ENCODE measurements at places on chromosomes 2 and 18.

DNA sequence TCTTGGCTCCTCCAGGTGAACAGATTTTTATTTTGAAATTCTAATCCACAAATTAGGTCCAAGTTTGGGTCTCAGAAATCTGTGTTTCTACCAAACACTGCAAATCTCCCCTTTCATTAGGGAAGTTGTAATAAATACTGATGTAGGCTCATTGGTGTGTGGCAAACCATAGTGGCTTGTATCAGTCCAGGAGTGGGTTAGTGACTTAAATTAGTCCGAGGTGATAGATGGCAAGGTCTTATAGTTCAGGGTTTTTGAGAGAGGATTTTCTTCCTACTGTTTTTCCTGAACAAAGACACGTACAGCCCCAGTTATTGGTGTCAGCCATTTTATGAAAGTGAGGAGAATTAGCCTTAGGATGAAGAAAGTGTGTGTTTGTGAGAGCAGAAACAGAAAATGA, 74.6 kb downstream of the RPRM start:
- no peak for DNase-seq

DNA sequence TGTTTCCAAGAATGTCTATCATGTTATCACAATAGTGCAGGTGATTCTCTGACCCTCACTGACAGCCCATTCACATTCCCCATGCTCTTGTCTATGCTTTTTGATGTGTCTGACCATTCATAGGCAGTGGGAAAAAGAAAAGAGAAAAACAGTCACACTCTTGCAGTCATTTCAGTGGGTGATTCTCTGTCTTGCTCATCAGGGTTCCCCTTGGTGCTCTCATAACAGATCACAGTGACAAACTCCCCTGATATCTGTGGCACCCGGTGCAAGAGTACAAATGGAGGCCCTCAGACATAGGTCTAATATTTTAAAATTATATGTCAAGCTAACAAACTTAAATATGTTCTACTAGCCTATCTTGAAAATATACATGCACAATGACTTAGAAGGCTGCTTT, 72.7 kb upstream of the PPP1CB start:
- DNase-seq = no peak

DNA sequence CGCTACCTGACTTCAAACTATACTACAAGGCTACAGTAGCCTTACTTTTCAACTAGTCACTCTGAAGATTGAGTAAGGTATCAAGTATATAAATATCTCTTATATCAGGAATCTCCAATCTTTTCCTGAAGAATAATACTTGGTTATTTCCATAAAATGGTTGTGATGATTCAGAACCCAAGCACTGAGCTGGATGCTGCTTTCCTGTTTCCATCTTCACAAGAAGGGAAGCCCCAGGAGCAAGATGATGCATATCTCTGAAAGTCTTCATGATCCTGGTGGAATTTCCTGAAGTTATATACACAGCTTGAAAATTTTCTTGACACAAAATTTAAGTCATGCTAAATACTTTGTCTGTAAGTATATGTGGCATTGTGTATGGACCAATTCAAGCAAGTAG, 243.9 kb upstream of the TANK start:
- no peak for DNase-seq

DNA sequence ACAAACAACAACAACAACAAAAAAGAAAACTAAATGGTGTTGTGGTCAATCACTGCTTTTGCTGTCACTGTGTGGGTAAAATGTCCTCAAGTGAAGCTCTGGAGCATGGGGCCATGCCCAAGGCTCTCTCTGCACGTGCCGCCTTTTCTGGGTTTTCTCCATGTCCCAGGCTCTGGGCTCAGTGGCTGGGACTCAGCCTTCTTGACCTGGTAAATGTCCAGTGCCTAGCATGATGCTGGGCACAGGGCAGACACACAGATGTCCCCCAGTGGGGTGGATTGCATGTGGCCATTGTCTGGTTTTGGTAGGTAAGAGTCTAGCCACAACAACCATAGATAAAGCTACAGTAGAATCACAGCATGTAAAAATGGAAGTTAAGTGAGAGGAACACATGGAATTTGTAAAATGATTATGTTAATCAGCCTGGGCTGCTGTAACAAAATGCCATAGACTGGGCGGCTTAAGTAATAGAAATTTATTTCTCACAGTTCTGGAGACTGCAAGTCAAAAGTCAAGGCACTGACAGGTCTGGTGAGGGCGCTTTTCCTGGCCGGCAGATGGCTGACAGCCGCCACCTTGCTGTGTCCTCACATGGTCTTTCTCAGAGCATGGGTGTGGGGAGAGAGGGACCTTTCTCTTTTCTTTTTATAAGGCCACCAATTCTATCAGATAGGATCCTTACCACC, 174.4 kb downstream of the ACOXL start:
- DNase-seq = no peak

GRCh38 chr2:156177654-156178053, 154.9 kb downstream of the NR4A2 start:
- DNase-seq = no peak

- DNase-seq = no peak
Observed at GRCh38 chr18:6221602-6222014, 193.1 kb downstream of the L3MBTL4 start.
